ENCODE measurements at places on chromosomes 16 and 17.
A peak's percentile ranks its signal among the peaks of the same experiment; 100 is the strongest.

DNA sequence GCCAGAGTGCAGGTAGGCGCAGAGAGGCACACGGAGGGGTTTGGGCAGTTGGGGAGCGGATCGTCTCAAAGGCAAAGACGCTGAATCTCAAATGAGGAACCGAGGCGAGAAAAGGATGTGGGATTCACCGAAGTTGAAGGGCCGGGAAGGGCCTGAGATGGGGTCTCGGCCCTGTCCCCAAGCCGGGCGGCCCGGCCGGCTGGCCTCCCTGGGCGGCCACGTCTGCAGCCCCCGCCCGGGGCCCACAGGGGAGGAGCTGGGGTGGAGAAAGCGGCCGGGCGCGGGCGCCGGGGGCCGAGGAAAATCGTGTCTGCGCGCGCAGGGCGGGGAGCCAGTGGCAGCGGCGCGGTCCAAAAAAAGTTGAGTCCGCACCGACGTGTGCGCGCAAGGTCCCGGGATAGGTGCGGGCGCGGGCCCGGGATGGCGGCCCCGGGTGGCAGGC lies 458 bp downstream of the SLC12A4 start:
- DNase-seq, result no peak

DNA sequence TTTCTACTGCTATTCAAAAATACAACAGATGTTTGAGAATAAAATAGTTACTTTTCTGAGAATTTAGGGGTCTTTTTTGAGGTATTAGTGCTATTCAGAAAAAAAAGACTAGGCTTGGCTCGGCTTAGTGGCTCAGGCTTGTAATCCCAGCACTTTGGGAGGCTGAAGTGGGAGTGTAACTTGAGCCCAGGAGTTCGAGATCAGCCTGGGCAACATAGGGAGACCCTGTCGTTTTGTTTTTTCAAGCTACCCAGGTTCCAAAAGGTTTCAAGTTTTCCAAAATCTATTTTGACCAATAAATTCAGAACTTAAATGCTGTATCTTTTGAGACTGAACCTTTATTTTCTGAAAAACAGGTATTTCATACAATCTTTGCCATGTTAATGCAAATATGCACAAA lies 3.2 kb upstream of the ARL6IP1 start:
- DNase-seq, result no peak

- DNase-seq, result no peak
Observed at GRCh38 chr16:65895906-65896305, 470.6 kb upstream of the CDH5 start.

DNA sequence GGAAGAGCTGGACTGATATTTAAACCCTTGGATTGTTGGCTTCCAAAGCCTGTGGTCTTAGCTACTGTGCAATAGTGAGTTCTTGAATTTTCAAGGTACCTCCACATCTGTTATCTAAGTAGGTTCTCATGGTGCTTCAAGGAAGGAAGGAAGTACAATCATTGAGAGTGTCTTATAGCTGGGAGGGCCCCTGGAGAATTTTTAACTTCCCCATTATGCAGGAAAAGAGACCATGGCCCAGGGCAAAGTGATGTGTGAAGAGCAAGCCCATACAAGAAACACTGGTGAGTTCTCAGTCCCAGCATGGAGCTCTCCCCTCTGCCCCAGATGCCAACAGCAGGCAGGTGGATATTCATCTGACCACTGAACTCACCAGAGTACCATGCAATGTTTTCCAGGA lies 169.0 kb upstream of the IRX6 start:
- no peak for DNase-seq

DNA sequence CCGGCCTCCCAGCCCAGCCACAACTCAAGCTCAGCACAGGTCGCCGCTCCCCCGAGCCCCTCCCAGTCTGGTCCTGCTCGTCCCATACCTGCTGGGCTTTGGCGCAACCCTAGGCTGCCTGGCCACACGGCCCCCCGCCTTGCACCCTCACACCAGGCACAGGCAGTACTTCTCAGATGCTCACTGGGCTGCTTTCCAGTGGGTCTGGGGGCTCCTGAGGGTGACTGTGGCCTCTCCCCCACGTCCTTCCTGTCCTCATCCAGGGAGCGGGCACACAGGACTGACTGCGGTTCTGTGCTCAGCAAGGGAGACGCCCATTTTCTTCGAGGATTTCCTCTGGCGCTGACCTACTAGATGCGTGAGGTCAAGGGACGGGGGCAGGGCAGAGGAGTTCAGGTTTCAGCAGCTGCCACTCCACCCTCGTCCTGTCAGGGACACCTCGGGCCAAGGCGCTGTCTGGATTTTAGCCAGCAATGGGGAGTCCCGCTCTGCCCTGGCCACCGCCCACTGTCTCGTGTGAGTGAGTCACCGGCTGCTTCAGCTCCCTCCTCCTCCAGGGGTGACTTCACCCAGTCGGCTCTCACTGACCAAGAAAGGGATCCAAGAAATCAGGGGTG lies 115.8 kb downstream of the NPIPB11 start:
- DNase-seq, result peak; percentile 33

DNA sequence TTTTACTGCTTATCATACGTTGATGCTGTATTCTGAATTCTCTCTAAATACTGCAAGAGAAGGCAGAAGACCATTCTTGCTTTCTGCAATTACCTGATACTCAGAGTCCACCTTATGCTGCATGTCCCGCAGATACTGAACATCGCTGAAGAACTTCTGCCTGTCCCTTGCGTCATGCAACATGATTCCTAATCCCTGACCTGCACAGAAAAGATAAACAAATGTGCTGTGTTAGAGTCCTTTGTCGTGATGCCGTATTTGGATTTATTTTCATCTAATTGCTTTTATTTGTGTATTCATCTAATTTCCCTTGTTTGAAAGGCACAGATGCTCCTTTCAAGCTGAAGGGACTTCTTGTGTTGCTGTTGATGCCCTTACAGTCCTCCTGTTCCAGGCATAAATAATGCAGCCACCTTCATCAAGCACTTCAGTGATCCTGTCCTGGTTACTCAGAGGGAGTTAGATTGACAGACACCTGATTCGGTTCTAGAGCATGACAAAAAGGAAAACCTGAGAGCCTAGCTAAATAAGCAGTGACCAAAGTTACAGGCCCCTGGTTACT lies 6.5 kb downstream of the MARCHF10 start:
- DNase-seq, result no peak

DNA sequence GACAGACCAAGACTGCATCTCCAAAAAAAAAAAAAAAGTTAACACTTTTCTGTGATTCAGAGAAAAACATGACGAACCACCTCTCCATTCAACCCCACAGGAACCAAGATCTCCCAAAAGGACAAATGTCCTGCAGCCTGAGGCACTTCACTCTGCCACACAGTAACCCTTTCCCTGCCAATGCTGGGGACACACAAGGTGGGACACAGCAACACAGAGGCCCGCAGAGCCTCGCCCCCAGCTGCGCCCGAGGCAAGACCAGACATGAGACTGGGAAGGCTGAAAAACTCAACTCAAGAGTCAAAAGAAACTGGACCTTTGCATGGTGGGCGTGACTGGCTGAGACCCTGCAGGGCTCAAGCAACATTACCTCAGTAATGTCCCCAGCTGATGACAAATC lies 34.0 kb downstream of the FANCA start:
- no peak for DNase-seq

DNA sequence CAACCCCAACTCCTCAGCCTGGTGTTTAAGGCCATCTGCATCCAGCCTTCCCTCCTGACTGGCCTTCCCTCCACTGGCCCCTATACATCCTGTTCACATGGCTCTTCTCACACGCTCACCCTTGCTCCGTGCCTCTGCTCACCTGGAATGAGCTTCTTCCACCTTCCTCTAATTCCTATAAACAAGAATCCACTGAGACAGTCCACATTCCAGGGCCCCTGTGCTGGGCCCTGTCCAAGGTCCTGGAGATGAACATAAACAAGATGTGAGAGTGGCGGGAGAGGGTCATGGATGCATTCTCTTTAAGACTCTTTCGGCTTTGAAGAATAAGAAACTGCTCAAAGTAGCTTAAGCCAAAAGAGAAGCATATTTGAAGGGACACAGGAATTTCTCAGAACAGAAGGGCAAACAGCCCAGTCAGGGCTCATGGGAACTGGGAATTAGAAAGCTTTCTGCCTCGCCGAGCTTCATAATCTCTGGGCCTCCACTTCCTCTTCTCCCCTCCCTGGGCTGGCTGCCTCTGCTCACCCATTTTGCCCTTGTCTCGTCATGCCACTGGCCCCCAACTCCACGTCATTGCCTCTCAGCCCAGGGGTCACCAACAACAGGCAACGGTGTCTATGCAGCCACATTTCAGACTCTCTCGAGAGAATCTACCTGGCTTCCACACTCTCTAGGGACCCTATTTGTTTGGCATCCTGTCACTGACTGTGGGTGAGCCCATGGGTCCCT lies 13.5 kb downstream of the SPPL2C start:
- no peak for DNase-seq

- no peak for DNase-seq
Observed at GRCh38 chr16:12214509-12214908, 238.0 kb downstream of the SNX29 start.

Data from stimulated activated CD8-positive, alpha-beta memory T cell treated with anti-CD3 and anti-CD28 coated beads, Interleukin-12 subunit alpha, Interleukin-12 subunit beta, amount 100 ng/mL, for 1 hour (primary cell).